ENCODE measurements at places on chromosomes 2 and 18. TPM values are rescaled to one million over a fixed set of nuclear protein-coding genes. Genes with fewer than 3 reads are reported as not detected.
A peak's percentile ranks its signal among the peaks of the same experiment; 100 is the strongest.

Gene ING5
- 40.9 TPM for total RNA-seq

Gene TMEM37
- not detected for total RNA-seq

DNA sequence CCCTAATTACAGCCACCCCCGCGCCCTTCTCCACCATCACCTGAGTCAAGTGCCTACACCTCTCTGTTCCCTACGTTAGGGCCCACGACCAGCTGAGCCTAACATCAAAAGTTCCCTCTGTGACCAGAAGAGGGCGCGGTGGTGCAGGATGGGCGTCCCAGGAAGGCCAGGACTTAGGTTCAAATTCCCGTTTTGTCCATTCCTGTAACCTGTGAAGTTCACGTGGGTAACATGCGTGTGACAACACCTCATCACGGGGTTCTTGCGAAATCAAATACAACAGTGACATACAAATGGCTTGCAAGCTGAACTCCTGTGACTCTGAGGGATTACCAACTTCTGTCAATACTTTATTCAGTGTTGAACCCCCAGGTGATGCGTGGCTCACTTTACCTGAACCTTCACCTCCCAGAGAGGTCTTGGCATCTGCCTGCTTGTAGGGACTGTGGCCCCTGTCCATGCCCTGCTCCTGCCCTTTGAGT is 207.9 kb downstream of the ARL4C start:
- H3K4me3 ChIP-seq = no peak overlapping the region
- no peaks in the 10 kb centered on the region for H3K36me3 ChIP-seq
- DNase-seq = peak; percentile 90
- H3K27me3 ChIP-seq = no peaks in the 10 kb centered on the region
- peak overlapping the region; percentile 99 for H3K27ac ChIP-seq

Gene STPG4
- 0.21 TPM for total RNA-seq

GRCh38 chr2:236970656-236971010 is 115.1 kb upstream of the COPS8 start:
- peaks cover 37% of the 10 kb centered on the region for H3K4me1 ChIP-seq
- no peak for DNase-seq
- H3K27me3 ChIP-seq = no peaks in the 10 kb centered on the region
- no peak overlapping the region for H3K4me3 ChIP-seq
- no peak overlapping the region for H3K27ac ChIP-seq
- no peaks in the 10 kb centered on the region for H3K36me3 ChIP-seq

Gene ABCG8
- total RNA-seq = not detected

Gene CCDC195
- total RNA-seq = not detected
